ENCODE measurements at places on chromosomes 2 and 18.
A peak's percentile ranks its signal among the peaks of the same experiment; 100 is the strongest.

DNA sequence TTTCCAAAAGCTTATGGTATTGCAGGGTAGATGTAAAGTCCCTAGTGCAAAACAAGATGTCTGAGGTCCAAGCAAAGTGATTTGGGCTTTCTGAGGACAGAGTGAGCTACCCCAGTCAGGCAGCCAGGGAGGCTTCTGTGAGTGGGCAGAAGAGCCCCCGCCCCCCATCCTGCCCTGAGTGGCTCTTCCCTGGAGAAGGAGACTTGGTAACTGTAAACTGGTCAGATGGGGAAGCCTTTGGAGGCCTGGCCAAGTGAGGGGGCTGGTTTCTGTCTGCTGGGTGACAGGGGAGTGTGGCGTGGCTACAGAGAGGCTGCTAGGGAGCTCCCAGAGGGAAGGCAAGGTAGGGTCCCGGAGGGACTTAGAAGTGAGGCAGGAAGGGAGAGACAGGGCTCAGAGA lies 181.3 kb upstream of the HAAO start:
- no peak for DNase-seq

GRCh38 chr18:73752546-73752945 lies 395.1 kb downstream of the FBXO15 start:
- DNase-seq = no peak

DNA sequence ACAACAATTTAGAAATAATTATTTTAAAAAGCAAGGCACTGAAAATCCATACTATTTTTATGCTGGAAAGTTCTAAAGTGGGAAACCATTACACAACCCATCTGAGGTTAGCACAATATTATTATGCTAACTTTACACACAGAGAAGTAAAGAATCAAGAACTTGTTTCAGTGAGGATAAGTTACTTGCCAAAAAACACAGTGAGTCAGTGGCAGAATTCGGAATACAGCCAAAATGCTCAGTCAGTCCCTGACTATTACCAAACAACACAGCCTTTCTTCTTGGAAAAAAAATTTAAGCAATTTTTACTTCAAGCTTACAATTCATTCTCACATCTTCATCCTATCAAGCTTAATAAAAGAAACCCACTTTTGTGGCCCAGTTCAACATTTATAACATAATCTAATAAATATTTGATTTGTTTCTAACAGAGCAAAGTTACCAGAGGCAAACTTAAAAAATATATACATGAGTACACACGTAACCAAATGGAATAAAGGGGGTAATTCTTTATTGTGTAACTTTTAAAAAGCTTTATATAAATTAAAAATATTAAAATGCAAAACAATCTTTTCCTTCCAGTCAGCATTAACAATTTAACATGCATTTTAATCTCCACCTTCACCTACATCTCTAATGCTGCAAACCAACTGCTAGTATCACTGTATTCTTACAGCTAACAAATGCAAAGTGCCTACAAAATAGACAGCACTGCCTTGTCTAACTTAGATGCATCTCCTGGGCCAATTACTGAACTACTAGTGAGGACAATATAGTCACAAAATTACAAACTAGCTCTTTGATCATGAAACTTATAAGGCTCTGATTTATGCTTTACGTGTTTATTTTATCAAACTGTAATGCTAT lies 55.2 kb downstream of the CCDC88A start:
- DNase-seq = peak; percentile 50

DNA sequence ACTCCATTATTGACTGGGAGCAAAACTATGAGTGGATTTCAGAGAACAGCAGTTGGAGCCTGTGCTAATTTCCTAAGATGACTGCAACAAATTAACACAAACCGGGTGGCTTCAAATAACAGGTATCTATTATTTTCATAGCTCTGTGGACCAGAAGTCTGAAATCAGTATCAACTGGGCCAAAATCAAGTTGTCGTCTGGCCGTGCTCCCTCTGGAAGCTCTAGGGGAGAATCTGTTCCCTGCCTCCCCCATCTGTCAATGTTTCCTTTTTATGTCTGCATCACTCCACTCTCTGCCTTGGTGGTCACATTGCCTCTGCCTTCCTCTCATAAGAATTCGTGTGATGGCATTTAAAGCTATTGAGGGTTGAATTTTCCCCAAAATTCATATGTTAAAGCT lies 269.8 kb downstream of the TMX3 start:
- DNase-seq = no peak

DNA sequence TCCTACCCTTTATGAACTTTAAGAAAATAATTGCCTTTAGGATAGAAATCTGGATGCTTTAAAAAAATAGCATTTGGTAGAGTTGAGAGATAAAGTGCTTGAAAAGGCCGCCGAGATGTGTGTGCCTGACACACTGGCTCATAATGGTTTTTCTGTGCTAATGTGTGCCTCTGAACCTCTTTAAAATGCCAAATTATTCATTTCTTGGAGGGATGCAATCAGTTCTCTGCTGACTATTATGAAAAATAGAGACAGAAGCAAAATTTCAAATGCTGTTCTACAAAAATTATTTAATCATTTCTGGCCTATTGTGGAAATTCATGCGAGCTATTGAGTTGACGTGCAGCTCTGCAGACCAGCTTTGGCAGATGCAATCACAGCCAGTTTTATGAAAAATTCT lies 18.0 kb upstream of the MBP start:
- no peak for DNase-seq

DNA sequence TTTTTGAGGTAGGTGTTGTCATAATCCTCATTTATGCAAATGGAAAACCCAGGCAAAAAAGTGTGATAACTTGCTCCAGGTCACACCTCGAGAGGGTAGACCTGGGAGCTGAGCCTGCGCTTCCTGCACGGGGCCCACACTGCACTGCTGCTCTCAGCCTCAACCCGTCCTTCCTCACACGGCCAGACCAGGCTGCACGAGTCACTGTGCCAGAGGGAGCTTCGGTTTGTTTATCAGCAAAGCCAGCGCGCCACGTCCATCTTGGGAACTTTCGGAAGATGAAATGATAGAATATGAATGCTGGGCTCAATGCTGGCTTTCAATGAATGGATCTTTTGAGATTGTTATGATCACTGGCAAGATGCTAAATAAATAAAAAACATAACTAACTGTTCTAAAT lies 14.4 kb downstream of the COPS9 start:
- DNase-seq = no peak

GRCh38 chr2:12549641-12550040 lies 167.1 kb upstream of the TRIB2 start:
- DNase-seq = no peak

- DNase-seq = no peak
These were observed 145.9 kb upstream of the COPS8 start for GRCh38 chr2:236939721-236940231.

DNA sequence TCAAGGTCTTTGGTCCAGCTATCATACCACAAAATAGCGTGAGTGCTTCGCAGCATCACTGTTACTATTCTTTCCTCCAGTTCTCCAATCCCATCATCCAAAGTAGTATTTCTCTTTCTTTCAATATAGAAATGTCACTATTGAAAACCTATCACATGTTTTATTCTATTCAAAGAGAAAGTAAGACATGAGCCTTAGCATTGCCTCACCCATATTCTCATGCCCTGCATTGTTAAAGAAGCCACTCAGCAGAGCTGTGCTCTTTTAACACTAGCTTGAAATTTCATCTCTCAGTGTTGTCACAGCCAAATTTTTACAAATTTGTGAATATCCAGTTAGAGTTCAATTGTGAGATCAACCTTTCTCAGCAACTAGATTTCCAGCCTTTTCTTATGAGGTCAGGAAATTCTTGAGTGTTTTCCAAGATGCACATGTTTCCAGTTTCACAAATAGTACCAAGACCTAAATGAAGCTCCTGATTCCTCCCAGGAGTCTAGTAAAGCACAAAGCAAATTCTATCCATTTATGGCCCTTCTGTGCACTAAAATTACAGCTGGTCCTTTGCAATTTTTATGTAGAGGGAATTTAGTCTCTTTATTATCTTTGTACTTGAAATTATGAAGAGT lies 343.7 kb downstream of the SPAG16 start:
- no peak for DNase-seq

GRCh38 chr2:160505256-160505655 lies 11.6 kb upstream of the RBMS1 start:
- no peak for DNase-seq

DNA sequence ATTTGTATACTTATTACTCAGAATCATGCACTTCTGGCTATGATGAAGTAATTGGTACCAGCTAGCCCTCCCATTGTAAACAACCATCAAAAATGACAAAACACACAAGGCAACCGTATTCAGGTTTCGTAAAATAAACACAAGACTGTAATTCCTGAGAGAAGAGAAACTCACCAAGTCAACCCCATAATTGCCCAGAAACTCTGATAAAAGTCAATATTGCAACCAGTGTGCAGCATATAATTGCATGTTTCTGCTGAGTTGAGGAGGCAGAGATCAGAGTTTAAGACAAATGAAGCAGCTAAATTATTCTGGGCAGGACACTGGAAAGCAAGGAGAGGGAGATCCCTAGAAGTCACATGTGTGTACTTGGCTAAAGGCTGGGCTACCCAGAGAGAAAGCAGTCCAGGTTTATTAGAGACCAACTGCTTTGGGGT lies 90.3 kb downstream of the ROCK2 start:
- DNase-seq = no peak

- DNase-seq = no peak
These were observed 205.0 kb downstream of the RAD51AP2 start for GRCh38 chr2:17313261-17313660.

- no peak for DNase-seq
These were observed 28.1 kb upstream of the TANC1 start for GRCh38 chr2:158940356-158940755.

- DNase-seq = no peak
These were observed 6.6 kb upstream of the TMEM214 start for GRCh38 chr2:27025861-27026851.

GRCh38 chr2:166895243-166895642 lies 7.0 kb downstream of the XIRP2 start:
- no peak for DNase-seq

DNA sequence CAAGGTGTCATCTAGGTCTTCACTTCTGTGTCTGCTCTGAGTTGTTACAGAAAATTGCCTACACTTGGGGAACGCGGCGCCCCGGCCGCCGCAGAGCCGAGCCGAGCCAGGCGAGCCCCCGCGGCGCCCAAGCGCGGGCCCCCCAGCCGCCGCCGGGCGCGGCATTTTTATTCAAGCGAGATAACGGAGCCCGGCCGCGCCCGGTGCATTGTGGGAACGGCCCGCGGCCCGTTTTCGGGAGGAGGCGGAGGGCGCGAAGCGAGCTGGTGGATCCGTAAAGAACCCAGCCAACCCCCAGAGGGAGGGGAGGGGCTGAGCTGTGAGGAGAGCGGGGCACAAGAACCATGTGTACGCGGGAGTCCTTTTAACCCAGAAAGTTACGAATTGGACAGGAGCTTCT lies 191.8 kb downstream of the FTCDNL1 start:
- DNase-seq = no peak

DNA sequence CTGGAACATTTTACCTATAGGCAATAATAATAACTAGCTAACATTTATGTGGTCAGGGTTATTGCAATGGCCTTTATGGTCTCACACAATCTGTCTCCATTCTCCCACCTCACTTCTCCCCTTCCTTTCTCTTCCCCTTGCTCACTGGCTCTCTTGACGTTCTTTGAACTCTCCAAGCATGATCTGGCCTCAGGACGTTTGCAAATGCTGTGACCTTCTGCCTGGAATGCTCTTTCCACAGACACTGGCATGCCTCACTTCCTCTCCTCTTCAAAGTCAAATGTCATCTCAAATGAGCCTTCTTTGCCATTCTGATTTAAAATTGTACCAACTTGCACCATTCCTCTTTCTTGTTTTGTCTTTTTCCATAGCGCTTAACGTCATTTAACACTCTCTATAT lies 25.3 kb upstream of the GCG start:
- no peak for DNase-seq

GRCh38 chr2:213101692-213102460 lies 49.5 kb downstream of the IKZF2 start:
- DNase-seq = no peak

- no peak for DNase-seq
These were observed 20.8 kb downstream of the ATG4B start for GRCh38 chr2:241658296-241658695.

DNA sequence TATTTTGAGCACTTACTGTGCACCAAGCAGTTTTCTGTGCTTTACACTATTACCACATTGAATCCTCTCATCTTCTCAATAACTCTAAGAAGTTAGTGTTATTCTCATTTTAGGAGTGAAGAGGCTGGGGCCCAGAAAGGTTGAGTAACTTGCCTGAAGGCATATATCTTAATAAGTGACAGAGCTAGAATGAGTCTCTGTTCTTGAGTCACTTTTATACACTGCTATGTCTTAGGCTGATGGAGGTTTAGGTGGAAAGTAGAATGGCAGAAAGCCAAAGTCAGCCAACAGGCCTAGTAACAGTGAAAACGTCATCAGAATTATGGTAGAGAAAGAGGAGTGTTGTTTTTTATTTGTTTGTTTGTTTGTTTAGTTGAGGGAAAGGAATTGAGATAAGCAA lies 27.9 kb upstream of the RPE start:
- DNase-seq = no peak

- DNase-seq = no peak
These were observed 74.1 kb downstream of the CABYR start for GRCh38 chr18:24212939-24213338.

- DNase-seq = peak; percentile 56
These were observed 300.0 kb downstream of the PDE11A start for GRCh38 chr2:177772529-177772928.

DNA sequence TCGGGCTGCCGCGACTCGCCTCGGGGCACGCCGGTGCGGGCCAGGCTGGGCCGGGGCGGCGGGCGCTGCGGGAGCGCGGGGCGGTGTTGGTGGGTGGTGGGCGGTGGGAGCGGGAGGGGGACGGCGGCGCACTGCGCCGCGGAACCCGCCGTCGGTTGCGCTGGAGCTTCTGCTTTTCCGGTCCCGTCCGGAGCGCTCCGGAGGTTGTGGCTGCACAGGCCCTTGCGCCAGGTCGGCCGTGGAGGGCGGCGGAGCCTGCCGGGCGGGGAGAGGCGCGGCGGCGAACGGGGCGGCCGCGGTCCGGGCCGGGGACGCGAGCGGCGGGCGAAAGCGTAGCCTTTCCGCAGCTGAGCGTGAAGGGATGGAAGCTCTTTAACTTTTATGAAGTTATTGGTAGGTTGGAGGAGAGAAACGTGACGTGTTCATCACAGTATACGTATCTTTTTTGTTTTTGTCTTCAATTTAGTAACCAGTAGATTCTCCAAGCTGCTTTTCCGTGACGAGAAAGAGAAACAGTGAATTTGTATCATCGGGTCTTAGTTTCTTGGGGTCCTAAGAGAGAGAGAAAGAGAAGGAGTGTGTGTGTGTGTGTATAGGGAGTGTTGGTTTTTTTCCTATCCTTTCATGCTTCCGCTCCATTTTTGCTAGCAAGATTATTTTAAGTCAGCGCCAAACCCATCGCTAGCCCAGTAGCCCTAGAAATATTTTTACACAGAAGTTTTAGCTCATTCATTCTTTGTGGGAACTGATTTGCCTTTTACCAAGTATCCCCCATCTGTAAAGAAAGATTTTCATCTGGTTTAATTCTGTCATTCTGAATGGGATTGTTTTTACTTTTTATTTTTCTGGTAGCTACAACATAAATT lies 535 bp downstream of the ATG4B start:
- DNase-seq = no peak

GRCh38 chr2:226873826-226874225 lies 38.0 kb downstream of the RHBDD1 start:
- no peak for DNase-seq

- no peak for DNase-seq
These were observed 474.9 kb downstream of the NRXN1 start for GRCh38 chr2:50556934-50557575.

Measured in AML-193 (cell line).